Transverse colon (tissue), 4 donors: ENCODE measurements at places on chromosomes 4 and X. TPM values are rescaled to one million over a fixed set of nuclear protein-coding genes. Genes with fewer than 3 reads are reported as not detected.

Gene ARHGAP6
- total RNA-seq, result 12.4 TPM

Gene DCAF12L1
- not detected for total RNA-seq

Gene DUSP9
- not detected for total RNA-seq

Gene RAB33A
- total RNA-seq, result 6.2 TPM

Gene RBM47
- 619 TPM for total RNA-seq
